NCI-H69 (cell line): ENCODE measurements at places on chromosomes 7 and 10.

GRCh38 chr7:832167-832967, at the start of gene SUN1:
Gene SUN1 (plus strand): TSS chr7:832476. CDS start chr7:832525, 49 bp downstream.
- no peak for DNase-seq

DNA sequence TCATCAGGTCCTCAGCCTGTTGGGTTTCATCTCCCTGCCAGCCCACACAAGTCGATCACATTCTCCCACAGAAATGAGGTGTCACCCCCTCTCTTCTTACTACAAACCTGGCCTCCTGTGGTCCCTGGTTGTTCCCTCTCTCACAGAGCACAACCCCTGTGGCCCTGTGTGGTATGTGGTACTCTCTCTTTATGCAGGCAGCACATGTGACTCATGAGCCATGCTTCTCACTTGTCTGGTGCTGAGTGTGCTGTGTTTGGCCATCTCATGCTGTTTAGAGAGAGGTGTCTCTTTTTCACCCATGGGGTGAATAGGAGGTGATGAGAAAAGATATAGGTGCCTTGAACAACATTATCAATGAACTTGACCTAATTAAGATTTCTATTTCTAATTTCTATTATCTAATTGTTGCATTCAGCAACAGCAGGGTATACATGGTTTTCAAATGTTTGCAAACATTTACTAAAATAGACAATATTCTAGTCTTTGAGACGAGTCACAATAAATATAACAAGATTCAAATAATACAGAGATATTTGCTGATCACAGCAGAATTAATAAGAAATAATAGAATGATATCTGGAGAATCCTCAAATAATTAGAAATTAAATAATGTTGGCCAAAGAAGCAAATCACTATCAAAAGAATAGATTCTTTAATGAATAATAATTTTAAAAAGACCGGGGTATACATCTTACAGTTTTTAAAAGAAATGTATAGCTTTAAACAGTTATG, 633.8 kb upstream of the IGFBP3 start:
- no peak for DNase-seq

GRCh38 chr7:24042028-24042427, 242.0 kb upstream of the NPY start:
- DNase-seq: no peak

DNA sequence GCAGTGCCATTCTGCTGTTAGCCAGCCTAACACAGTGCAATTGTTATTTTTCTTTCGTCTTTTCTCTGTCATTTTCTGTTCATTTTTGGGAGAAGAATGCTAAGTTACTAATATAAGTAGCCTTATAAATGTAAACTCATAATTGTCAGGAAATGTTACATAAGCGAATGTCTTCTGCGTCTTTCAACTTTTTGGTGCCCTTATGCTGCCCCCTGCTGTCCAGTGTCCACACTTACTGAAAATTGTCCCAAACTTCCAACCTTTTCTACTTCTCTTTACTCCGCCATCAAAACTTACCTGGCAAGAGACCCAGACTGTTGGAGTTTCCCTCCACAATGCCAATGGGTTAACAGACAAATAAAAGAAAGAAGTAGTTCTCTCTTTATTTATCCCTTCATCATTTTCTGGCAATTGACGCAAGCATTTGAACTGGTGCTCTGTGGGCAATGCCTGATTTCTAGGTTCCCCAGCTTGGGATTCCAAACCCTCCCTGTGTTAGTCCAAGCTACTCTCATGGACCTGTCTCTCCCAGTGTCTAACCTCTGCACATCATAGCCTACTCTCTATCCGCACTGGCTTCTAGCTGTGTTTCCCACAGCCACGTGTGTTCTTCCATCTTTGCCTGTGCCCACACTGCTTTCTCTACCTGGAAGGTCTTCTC, 21.0 kb upstream of the EPC1 start:
- DNase-seq: peak; percentile 45

- peak; percentile 51 for DNase-seq
Observed at GRCh38 chr7:24039991-24040624, 243.9 kb upstream of the NPY start.

- DNase-seq: peak; percentile 78
Observed at GRCh38 chr7:104231054-104232046, 23.5 kb upstream of the ORC5 start.

- no peak for DNase-seq
Observed at GRCh38 chr10:8794860-8795259, 740.4 kb downstream of the GATA3 start.

DNA sequence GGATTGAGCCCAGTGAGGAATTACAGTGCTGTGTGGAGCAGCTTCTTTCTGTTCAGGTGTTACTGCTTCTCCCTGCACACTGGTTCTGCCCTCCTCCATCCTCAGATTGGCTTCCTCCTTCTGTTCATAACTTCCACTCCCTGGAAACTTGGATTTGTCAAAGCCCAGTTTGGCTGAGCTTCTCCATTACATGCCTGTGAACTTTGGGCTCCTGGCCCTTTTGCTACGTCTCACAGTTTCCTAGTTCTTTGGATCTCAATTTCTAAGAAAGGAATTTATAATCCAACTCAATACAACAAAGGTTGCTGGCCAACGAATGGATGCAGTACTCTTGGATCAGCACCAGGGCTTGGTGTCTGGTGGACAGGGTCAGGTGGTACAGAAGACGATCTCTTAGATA, 318.1 kb downstream of the RPS24 start:
- DNase-seq: no peak
